Left ventricle myocardium inferior (tissue), 1 donor: ENCODE measurements at places on chromosomes 1 and 21.
A peak's percentile ranks its signal among the peaks of the same experiment; 100 is the strongest.

GRCh38 chr1:55146781-55147180, 68.4 kb downstream of the USP24 start:
- DNase-seq, result no peak
- H3K27ac ChIP-seq, result no peak overlapping the region

DNA sequence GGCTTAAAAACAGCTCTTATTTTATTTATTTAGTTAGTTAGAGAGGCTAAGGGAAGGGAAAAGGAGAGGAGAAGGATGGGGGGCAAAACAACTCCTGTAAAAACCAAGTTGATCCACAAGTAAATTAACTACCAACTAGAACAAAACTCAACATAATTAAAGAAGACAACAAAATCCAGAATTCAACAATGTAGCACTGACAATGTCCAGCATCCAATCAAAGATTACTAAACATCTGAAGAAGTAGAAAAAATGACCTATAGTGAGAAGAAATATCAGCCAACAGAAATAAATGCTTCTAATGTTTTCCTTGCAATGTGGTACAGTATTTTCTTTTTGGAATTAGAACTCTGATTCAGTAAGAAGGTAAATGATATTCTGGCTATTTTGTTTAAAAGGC, 160.1 kb downstream of the CDC7 start:
- H3K4me1 ChIP-seq, result no peaks in the 10 kb centered on the region
- no peak overlapping the region for H3K27ac ChIP-seq
- no peaks in the 10 kb centered on the region for H3K27me3 ChIP-seq
- no peak overlapping the region for H3K4me3 ChIP-seq

DNA sequence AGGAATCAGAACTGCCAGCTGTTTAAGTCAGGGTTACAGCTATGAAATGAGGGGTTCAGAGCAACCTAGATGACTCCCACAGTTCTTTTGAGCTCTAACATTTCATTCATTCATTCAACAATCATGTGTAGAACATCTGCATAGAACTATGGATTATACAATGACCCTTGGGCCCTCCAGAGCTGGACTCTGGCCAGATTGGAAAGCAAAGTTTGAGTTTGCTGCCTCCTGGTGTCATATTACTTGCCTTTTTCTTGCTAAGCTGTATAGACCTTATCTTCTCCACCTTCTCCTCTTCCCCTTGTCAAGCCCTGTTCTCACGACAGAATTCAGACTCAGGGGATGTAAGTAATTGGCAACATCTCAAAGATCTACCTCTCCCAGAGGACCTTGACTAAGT, 4.0 kb downstream of the CASQ2 start:
- H3K4me3 ChIP-seq, result peak overlapping the region; percentile 67
- no peaks in the 10 kb centered on the region for H3K27me3 ChIP-seq
- no peak overlapping the region for H3K27ac ChIP-seq

- DNase-seq, result peak; percentile 44
- peaks cover 9% of the 10 kb centered on the region for H3K36me3 ChIP-seq
- H3K27me3 ChIP-seq, result peaks cover 4% of the 10 kb centered on the region
- no peak overlapping the region for H3K4me3 ChIP-seq
- H3K4me1 ChIP-seq, result peaks cover 19% of the 10 kb centered on the region
Measured at GRCh38 chr1:13593511-13594131, 10.0 kb downstream of the PDPN start.
